ENCODE measurements at places on chromosomes 2 and 18.

- no peak for DNase-seq
These were observed 919 bp downstream of the SF3B1 start for GRCh38 chr2:197433780-197434438.

DNA sequence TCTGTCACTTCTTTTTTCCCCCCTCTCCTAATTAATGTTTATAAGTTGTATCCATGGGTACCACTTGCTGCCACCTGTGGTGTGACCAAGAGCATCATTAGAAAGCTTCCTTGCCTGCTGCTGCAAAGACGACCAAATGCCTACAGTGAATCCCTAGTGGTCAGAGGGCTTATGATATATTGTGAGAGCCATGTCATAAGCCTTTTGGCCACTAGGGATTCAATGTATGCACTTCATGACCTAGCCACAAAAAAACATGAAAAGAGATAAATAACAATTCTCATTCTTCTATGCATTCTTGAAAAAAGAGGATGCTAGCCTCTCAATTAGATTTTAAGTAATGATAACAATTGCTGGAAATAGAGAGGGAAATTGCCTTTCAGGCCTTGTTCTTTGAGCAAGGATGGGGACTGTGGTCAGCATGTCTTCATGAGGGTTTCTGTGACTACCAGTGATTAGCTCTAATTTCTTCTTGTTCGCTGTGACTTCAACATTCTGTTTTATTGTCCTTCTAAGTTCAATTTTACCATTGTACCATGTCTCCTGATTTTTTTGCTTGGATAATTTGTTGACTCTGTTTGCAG lies 435.3 kb downstream of the TGIF1 start:
- no peak for DNase-seq

- DNase-seq = no peak
These were observed 64.0 kb downstream of the BOLA3 start for GRCh38 chr2:74083750-74084149.

DNA sequence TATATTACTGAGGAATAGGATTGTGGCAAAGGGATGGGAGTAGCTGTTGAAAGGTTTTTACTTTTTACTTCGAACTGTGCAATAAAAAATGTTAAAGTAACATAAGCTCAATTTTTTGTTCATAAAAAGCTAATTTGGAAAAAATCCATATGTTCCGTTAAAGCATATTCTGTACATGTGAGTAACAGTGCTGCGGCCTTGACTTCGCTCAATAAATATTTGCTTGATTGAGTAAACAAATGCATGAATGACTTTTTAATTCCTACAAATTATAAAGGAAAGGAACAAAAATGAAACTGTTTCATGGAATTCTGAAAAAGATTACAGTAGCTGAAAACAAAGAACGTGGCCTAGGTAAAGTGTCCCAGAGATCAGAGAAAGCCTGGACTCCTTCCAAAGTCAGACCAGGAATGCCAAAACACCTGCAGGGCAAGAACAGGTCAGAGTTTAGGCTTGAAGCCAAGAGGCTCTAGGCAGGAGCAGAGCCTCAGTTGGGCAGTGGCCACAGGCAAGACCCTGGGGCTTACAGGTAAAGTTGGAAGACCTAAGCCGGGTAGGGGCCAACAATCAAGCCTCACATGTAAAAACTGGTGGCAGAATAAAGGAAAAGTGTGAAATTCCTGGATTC lies 44.3 kb upstream of the FIGN start:
- no peak for DNase-seq

GRCh38 chr2:237823544-237823943 lies 25.0 kb downstream of the RBM44 start:
- DNase-seq = no peak

DNA sequence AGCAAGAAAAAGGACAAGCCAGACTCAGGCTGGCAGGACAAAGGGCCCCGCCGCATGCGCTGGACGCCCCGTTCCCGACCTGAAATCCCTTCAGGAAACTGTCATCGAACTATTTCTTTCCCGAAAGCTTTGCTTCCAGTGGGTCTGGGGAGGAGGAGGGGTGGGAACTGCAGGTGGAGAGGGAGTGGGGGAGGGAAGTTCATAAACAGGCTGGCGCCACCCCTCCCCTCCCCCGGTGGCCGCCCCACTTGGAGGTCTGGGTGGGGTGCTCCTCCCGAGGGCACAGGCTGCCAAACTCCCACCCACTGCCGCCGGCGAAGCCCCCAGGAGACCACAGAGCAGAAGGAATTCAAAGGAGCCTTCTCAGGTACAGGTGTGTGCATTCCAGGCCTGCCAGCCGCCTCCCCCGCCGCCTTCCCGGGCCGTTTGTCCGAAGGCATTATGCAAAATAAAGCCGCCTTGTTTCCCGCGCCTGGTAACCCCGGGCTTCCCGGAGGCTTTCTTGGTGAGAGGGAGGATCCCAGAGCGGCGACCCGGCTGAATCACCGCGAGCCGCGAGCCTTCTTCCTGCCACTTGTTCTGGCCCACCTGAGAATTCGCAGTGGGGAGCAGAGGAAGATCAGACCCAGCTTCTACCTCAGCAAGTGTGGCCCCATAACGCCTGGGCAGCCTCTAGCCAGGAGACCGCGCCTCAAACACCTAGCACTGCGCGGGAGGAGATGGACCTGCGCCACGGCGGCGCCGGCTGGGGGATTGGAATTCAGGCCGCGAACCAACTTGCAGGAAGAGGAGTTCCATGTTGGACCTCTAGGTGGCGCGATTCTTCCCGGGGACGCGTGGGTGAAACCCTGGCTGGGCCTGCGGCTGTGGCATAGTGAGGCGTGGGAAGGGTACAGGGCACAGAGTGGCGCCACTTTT lies 101.9 kb downstream of the FOXI3 start:
- no peak for DNase-seq

DNA sequence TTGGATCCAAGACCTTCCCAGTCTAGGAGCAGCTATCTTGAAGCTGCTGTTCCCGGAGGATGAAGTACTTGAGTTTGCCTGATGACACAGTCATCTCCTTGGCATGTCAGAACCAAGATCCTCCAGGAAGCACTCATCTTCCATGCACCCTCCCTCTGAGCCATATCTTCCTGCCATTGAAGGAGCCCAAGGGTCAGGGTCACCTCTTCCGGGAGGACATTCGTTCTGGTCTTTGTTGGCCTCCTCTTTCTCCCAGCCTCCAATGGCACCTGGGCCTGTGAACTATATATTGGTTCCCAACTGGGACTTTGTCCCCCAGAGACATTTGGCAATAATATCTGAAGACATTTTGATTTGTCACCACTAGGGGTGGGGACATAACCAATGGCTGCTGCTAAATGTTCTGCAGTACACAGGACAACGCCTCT lies 4.2 kb upstream of the MYO7B start:
- DNase-seq = no peak

DNA sequence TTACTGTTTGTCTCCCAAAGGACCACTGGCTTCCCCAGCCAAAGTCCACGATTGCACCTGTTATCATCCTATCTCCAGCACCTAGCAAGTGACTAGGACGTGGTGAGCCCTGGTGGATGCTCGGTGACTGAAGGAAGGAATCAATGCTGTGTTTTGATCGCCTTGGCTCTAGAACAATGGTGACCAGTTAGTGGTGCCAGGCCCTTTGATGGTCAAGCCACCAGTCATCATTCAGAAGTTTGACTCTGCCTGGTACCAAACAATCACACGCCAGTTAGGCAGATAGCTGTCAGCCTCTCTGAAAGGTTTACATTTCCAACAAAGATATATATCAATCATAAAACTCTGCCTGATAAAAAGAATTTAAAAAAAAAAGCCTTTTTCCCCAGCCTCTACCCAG lies 244.1 kb downstream of the SH3BP4 start:
- peak; percentile 13 for DNase-seq

- DNase-seq = no peak
These were observed 45.2 kb upstream of the CTIF start for GRCh38 chr18:48493434-48494230.

DNA sequence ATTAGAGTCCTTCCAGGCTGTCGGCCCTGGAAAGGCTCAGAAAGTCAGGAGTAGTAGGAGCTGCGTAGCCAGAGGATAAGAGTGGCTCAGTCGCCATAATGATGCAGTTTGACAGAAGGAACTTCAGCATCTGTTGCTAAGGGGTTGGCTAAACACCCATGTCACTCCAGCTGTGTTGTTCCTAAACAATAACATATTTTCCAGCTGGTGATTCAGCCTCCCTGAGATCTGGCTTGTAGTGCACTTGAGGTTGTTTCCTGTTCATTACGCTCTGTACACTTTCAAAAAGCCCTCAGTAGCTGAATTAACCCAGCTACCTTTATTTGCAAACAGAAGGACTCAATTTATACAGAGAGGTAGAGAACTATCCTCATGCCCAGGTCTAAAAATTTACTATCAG lies 39.7 kb upstream of the EPAS1 start:
- no peak for DNase-seq

DNA sequence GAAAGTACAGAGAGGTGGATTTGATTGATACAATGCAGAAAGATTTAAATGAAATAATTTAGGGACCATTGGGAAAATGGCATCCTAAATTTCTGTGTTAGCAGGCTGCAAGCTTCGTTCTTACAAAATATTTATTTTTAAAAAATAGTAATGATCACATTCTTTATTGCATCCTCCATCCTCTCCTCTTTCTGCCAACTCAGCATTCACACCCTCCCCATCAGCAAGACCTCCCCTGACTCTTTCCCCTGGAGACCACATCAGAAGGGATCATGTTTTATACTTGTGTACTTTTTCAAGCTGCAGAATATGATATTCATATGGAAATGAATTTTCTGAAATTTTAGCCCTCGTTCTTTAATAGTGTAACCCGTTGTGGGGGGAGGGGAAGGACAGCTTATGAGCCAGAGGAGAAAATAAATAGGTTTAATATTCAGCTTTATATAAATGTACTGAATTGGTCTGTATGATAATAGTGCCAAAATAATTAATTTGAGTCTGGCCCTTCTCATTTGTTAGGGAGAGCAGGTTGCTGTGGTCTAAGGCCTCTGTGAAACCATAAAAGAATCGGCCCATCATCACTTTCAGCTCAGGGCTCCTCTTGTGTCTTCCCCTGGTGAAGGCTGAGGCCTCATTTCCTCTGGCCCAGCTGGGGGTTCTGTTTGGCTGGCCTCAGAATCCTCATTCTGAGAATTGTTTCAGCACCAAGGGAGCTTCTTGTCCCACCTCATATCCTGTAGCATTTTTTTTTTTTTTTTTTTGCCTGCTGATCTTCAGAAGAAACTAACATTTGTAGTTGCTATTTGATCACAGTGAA lies 330.8 kb downstream of the TXNL1 start:
- no peak for DNase-seq

DNA sequence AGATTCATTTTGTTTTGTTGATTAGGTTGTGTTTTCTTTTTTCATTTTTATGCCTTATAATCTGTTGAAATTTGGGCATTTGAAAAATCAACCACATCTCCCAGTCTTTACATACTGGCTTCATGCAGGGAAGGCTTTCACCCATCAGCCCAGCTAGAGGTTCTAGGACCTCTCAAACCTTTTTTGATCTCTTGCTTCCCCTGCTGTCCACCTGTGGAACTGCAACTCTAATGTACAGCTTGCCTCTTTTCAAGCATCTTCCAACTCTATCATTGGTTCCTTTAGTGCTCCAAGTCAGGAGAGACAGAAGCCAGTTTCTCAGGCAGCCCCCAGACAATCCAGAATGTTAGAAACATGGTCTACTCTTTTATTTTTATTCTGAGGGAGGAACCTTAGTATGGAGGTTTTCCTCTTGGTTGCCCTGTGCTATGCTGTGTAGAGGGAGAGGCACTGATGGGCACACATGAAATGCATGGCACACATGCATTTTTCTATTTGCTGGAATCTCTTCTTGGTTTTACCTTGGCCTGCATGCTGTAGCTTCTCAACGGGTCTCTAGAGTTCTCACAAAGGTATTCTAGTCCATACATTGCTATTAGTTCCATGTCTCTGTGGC lies 107.2 kb upstream of the L3MBTL4 start:
- DNase-seq = no peak

DNA sequence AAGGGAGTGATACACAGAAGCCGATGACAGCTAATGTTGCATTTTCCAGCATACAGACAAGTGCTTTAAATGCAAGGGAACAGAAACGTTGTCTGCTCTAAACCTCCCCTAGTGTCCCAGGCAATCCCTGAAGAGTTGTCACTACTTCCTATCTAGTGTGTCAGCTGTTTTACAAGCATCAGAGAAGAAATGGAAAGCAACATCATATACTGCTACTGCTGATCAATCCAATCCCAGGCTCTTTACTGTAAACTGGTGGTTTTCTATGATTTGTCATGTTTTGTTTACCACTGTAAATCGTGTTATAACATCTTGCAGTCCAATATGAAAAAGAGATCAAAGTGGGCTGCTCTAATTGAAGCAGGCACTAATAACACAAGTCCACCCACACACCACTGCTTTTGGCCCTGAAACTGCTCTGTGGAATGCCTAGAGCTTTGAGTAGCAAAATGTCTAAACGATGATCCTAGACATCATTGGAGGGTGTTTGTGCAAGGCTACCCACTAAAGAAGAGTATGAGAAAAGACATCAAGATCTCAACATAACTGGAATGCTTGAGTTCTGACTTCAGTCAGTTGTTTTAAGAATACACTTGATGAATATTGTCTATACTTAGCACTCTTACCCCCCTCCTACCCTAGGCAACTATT lies 18.1 kb upstream of the ROCK1 start:
- DNase-seq = no peak

DNA sequence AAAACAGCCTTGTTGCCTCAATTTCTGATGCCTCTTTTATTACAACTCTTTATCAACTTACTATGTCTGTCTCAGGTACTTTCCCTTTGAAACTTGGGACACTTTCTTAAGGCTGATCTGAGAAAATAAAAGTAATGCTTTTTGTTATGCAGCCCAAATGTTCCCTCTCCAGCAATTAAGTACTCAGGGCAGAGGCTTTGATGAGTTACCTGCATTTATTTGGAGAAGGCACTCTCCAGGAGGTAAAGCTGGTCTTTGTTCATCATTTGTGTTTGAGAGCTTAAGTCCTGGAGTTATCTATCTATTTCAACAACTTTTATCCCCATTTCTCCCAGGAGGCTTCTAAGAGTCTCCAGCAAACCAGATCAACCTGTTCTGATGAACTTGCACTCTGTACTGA lies 259.2 kb downstream of the ASXL3 start:
- no peak for DNase-seq

DNA sequence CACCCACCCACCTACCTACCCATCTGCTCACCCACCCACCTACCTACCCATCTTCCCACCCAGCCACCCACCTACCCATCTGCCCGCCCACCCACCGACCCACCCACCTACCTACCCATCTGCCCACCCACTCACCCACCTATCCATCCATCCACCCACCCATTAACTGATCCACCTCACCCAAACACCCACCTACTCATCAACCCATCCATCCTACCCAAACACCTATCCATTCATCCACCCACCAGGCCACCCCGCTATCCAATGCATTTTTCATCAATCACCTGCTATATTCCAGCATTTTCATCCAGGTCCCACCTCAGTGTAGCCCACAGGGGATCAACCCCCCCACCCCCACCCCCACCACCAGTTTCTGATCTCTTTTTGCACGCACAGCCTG lies 121.8 kb downstream of the GLI2 start:
- DNase-seq = no peak

All from caudate nucleus (tissue), 63 donors.